Globus pallidus (tissue), 1 donor: ENCODE measurements at places on chromosomes 4 and X.

DNA sequence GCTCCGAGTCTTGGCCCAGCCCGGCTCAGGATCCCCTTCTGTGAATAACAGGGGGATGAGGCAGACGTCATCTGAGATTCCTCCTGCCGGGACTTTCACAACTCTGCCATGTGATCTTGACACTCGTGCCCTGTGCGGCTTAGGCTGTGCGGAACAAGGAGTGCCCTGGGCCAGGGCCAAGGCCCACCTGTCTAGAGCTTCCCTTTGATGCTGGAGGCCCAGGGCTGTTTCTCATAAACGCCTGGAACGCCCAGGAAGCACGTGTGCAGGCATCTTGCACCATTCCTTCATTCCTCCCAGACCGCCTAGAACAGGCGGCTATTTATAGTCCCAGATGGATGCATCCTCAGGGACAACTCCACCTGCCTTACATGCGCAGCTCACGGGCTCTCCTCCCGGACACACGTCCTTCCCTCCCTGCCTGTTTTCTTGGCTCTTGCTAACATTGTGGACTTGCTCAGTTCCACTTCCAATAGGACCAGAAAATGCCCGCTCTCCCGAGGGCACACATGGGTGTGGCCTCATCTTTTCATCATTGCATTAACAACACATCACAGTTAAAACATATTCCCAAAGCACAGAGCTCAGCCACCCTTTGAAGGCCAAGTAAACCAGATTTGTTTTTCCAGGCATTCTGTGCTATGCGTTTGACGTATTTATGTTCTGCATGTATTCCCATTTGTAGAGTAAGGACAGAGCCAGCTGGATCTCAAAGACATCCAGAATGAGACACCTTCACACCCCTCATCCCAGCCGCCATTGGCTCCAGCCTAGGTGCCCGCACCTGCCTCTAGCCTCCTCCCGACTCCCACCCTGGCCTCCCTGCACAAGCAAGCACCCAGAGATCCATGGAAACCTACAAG is 57.2 kb downstream of the ABLIM2 start:
- DNase-seq = no peak

GRCh38 chr4:27152703-27153102 is 292.1 kb downstream of the STIM2 start:
- no peak for DNase-seq

DNA sequence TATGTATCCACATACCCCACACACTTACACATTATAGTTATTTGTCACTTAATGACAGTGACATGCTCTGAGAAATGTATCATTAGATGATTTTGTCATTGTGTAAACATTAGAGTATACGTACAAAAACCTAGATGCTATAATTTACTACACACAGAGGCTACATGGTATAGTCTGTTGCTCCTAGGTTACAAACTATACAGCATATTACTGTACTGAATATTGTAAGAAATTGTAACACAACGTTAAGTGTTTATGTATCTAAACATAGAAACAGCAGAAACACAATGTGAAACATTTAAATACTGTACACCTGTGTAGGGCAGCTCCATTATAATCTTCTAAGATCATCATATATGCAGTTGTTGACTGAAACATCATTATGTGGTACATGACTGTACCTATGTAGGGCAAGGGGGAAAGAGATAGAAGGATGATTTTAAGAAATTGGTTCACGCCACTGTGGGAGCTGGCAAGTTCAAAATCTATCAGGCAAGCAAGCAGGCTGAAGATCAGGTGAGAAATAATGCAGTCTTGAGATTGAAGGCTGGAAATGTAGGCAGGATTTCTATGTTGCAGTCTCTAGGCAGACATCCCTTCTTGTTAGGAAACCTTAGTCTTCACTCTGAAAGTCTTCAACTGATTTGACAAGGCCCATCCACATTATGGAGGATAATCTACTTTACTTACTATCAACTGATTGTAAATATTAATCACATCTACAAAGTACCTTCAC is 78.0 kb upstream of the CPEB2 start:
- DNase-seq = no peak

- no peak for DNase-seq
These were observed 269.9 kb downstream of the OPHN1 start for GRCh38 chrX:68163441-68163840.

- peak; percentile 1 for DNase-seq
These were observed 186.6 kb downstream of the SOX3 start for GRCh38 chrX:140318296-140318695.

DNA sequence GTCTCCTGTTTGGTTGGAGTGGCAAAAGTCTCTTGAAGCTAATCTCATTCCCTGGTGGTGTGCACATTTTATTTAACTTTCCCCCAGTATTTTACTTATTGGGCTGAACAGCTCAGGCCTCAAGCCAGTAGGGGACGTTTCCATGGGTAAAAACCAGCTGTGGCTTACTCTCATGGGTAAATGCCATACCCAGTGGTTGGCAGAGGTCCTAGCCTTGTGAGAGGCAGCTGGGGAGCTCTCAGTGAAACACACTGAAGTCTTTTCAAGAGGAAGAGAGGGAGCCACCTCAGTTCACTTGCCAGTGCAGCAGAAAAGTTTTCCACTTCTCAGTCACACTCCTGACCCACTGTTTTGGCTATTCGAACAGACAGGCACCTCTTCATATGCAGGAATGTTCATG is 1964.2 kb downstream of the ARAP2 start:
- no peak for DNase-seq

DNA sequence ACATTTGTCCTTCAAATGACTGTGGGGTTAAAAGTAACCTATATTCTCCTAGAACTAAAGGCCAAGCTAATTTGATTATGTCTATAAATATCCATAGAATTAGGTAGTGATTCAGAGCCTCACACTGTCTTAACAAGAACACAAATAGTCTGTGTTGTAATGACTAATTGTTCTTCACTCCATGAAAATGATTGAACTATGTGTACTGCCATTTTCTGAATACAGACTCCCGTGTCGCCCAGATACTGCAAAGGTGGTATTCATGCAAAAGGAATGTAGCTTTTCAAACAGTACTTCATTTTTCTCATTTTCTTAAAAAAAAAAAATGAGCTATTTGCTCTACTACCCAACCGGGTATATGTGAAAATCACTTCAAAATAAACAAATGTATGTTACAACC is 11.3 kb upstream of the PHKA2 start:
- DNase-seq = no peak

DNA sequence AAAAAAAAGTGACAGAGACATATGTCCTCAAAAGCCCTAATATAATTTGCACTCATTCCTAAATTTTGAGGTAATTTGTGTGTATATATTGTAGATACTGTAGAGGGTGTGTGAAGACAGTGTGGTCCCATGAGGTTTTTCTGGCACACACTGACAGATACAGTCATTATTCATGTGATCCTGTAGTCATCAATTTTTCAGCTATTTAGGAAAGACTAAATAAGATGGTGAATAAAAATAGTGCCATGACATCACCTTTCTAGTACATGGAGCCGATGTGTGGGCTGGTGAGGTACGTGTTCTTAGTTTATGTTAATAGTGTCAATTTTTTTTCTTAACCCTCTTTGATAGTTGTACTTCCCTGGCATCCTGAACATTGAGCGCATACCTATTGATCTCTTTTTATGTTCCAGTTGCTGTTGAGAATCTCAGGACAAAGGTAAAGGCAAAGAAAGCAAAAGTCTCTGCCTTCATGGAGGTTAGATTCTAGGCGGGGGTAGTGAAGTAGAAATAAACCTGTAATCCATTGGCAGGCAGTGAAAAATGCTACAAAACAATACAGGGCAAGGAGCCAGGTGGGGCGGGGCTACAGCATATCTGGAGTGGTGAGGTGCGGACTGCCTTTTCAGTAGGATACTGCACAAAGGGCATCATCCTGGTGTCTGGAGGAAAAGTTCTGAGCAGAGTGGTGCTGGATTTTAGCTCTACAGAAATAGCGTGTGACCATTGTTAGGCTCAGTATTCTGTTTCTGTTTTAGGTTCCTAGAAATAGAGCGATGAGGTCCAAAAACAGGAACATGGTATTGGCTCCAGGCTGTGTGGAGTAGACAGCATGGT is 93.8 kb downstream of the ARHGAP10 start:
- no peak for DNase-seq

DNA sequence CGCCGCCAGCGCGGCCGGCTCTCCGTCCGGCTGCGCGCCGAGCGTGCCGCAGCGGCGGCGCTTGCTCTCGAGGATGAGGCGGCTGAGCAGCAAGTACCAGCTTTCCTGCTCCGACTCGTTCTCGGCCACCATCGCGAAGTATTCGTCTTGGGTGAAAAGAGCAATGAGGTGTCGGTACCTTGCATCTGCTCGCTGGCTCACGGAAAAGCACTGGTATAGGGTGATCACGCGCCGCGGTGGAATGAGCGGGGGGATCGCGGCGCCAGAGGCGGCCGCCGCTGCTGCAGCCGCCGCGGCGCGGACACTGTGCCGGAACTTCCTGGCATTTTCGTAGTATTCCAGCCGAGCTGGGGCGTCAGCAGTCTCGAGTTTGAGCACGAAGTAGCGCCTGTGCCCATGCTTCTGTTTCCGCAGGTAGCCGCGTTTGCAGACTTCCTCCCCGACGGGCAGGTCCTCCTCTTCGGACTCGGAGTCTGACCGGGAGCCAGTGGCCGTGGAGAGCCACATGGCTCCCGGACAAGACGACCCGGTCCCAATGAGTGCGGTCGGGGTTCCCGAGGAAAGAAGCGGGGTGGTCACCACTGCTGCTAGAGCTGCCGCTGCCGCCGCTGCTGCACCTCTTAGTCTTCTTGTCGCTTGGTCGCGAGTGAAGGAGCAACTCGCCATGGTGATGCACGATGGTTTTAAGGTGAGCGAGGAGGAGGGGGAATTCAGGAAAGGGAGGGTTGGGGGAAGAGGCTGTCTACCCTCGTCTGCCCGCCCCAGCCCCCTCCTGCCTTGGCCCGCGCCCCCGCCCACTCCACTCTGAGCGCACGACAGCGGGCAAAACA is 469 bp downstream of the IRS4 start:
- DNase-seq = no peak

GRCh38 chr4:40915318-40916217 is 165.8 kb downstream of the NSUN7 start:
- no peak for DNase-seq

DNA sequence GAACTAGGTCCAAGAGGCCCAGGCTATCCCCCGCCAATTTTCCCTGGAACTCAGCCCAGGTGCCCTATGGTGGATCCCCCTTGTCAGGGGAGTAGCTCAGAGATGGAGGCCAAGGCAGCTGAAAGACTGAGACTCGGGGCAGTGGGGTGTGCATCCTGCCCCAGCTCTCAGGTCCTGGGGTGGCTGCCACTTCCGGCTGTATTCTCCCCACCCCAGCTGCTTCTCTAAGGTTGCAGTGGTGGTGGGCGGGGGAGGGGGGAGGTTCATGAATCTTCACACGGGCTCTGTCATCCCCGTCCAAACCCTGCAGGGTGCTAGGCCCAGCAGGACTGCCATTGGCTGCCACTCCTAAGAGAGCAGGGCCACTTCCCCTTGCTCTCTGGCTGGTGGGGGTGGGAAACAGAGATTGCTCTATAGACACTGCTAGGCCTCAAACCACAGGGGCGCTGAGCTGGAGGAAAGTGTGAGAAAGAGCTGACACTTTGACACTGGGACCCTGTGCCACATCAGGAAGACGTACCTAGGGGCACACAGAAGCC is 1.5 kb downstream of the SASH3 start:
- DNase-seq = no peak

DNA sequence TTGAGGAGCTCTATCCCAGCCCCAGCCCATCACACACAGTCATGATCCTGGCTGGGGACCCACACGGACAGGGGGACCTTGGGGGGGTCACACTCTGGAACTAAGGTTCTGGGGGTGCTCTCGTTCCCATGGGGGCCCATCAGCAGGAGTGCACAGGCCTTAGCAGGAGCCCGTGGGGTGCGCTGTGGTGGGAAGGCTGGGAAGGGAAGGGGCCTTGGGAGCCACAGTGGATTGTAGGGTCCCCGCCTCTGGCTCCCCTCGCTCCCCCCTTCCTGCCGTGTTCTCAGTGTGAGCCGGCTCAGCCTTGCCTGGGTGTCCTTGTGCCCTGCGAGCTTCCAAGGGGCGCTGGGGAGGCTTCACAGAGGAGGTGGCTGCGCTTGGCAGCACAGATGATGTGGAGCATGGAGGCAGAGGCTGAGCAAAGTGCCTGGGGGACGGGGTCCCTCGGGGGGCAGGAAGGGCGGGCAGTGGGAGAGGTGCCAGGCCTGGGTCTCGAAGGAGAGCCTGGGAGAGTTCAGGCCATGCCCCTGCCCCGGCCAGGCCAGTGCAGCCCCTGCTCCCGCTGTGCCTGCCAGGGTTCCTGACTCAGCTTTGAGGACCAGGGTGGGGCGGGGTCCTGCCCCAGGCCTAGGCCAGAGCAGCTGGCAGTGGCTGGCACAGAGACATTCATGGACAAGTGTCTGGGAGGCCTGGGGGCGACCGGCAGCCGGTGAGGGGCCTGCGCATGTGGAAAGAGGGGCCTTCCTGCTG is 5.5 kb upstream of the HGFAC start:
- no peak for DNase-seq

- DNase-seq = no peak
These were observed 241.5 kb upstream of the IGFBP7 start for GRCh38 chr4:57351731-57352130.

- no peak for DNase-seq
These were observed 288.2 kb upstream of the CTSO start for GRCh38 chr4:156241896-156242295.

- DNase-seq = no peak
These were observed 24.9 kb downstream of the GLRA2 start for GRCh38 chrX:14554131-14554715.

GRCh38 chr4:85762529-85762871 is 287.6 kb downstream of the ARHGAP24 start:
- DNase-seq = no peak

GRCh38 chr4:121277194-121278105 is 103.4 kb downstream of the QRFPR start:
- DNase-seq = no peak

DNA sequence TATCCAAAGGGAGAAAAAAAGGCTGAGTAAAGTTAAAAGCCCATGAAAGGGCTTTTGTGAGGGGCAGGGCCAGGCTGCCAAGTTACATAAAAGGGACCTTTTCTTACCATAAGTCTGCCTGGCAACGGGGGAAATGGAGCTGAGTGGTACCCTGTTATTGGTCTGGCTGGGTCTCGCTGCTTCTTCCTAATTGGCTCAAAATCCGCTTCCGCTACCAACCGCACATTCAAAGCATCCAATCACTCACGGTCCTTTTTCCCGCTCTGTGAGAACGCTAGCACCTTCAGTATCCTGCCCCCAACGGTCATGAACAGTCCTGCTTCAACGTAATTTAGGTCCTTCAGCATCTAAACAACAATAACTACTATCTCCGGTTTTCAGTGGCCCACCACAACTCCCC is 611 bp downstream of the TEX11 start:
- DNase-seq = peak; percentile 18

DNA sequence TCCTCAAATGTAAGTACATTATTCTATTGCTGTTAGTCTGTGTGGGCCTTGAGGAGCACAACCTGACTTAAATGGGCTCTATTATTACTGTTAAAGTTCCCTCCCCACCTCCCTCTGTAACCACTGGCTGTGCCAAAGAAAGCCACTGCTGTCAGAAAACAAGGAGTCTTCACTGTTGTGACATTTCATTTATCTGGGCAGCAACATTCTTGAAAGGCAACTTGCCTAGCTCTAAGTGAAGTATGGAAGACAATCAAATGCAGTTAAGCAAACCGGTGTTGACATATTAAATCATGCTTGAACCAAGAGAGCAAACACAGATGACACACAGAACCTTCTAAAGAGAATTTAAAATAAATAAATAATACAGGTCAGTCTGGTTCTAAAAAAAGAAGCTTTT is 81.0 kb downstream of the EPHA5 start:
- DNase-seq = no peak
